ENCODE measurements at places on chromosomes 16 and 17. TPM values are rescaled to one million over a fixed set of nuclear protein-coding genes. Genes with fewer than 3 reads are reported as not detected.

The COX6A2 gene
- not detected for polyA plus RNA-seq

The DNAAF1 gene
- 12.3 TPM for polyA plus RNA-seq

The COASY gene
- polyA plus RNA-seq, result 71.3 TPM

The IRX6 gene
- 2.1 TPM for polyA plus RNA-seq

GRCh38 chr16:19142939-19143598 is 25.0 kb upstream of the SYT17 start:
- DNase-seq, result no peak

GRCh38 chr16:1119766-1120576 is 23.9 kb upstream of the C1QTNF8 start:
- DNase-seq, result no peak

GRCh38 chr16:65044873-65045272 is 77.0 kb downstream of the CDH11 start:
- DNase-seq, result no peak

- peak; percentile 36 for DNase-seq
These were observed 1276.1 kb upstream of the CDH8 start for GRCh38 chr16:63312346-63312745.

DNA sequence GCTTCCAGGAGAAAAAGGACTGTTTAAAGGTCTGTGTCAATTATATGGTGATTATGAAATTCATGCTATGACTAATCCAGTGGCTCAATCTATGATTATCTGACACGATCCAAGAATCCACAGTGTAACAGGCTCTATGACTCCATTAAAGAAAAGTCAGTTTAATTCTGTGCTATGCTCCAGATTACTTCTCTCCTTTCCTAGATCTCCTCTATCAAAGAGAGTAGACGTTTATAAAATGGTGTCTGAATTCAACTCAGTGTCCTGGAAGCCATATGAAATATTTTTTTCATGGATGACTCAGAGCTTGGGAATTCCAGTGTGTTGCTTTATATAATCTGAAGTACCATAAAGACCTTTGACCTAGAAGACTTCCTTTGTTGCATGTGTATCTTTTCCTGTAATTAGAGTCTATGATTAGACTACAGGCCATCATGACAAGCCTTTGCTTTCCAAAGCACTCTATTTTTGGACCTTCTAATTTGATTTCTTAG is 27.0 kb upstream of the NF1 start:
- DNase-seq, result peak; percentile 39

Data from lung (tissue), 17 donors.